ENCODE measurements at places on chromosomes 3 and 15.

- DNase-seq, result no peak
Measured at GRCh38 chr3:47705391-47705790, 76.3 kb downstream of the SMARCC1 start.

DNA sequence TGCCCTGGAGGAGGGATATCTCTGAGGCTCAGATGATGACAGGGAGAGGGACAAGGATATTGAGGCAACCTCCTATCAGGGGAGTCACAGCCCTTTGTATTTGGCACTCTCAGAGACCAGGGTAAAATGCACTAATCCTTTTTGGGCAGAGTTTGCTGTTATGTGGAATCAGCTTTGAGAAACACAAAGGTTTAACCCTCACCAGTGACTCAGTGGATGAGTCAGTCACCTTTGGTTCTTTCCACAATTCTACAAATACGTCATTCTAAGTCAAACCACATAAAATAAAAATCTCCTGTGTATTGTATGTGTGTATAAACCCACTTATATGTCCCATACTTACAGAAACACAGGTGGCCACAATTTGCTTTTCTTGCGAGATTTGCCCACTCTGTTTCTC, 5.1 kb downstream of the LSAMP start:
- no peak for DNase-seq

- no peak for DNase-seq
Measured at GRCh38 chr15:67409175-67409574, 111.8 kb upstream of the C15orf61 start.

GRCh38 chr15:36497901-36498300, 81.5 kb upstream of the CDIN1 start:
- DNase-seq, result no peak

- no peak for DNase-seq
Measured at GRCh38 chr3:46348823-46349482, 5.0 kb upstream of the CCR2 start.

DNA sequence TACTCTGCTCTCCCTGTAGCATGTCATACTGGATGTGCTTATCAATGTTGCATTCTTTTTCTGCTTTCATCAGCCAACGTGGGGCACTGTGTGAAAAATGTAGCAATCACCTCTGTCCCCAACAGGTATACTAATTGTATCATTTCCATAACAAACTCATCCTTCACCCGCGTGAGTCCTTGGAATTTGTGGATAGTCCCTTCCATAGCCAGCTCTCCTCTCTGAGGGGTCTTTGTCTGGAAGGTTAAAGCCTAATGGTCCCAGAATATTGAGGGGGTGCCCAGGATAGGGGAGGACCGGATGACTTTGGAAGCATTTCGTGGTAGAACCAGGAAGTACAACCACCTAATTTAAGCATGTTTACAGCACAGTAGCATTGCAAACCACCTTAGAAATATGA, 124.6 kb downstream of the FOXB1 start:
- no peak for DNase-seq

DNA sequence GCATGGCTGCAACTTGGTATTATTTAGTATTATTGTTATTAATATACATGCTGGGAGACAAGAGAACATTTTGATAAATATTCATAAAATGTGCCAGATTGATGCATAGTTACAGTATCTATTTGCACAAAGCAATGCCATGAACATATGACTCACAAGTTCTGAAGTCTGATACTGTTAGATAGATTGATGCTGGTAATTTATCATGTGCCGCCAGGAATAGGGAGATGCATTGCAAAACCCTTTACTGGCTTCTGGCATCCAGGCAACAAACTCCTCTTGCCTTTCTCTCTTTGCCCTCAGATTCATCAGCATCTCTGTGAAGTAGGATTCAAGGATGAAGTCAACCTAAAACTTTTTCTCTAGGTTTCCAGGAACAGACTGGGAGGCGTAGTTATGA, 41.0 kb upstream of the SLC25A26 start:
- DNase-seq, result no peak

DNA sequence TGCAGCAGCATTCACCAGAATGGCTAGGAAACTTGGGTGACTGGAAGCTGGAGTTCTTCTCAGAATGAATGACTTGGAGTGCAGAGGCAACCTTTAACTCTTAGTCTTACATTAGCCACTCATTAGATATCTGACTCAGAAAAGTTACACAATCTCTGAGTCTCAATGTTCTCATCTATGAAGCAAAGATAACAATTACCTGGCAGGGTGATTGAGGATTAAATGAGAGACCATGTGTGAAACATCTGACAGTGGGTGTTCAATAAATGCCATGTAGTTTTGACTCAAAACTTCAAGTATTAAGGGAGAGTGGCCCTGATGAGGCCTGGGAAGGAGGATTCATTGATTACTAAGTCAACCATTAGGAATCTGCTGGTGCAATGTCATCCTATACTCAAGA, 48.3 kb downstream of the MRPL3 start:
- no peak for DNase-seq

DNA sequence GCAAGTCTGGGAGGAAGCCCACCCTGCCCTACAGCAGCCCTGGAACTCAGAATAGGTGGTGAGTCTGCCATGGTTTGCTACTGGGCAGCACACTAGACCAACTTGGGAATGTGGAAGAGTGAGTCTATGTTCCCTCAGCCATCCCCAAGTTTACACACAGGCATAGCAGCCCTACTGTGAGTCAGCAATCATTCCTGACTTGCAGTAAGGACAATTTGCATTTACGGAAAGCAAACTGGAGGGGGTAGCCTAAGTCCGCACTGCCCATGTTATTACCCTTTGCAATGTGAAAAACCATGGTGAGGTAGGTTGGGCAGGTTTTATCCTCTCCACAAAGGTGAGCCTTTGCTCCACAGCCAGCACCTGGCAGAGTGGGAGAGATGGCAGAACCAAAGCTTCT, 4.6 kb downstream of the TCTA start:
- no peak for DNase-seq

GRCh38 chr3:99651531-99651930, 13.1 kb downstream of the COL8A1 start:
- no peak for DNase-seq

GRCh38 chr15:66713843-66714508, 11.9 kb downstream of the SMAD6 start:
- DNase-seq, result no peak

- DNase-seq, result no peak
Measured at GRCh38 chr3:140242818-140243276, 307.9 kb downstream of the CLSTN2 start.

DNA sequence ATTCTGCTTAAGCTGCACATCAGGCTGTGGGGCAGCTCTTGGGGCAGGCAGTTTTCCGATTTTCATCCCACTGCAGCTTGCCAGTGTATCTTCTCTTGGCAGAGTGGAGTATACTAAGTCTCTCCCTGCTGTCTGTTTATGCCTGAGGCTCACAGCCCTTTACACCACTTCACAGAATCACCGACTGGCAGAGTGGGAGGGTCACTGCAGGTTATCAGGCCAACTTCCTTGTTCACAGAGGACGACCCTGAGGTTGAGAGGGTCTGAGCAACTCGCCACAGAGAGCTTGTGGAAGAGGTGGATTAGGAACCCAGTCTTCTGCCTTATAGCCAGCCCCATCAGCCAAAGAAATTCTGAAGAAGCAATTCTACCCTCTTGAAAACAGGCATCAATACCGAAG, 30.9 kb downstream of the KIF9 start:
- DNase-seq, result no peak

DNA sequence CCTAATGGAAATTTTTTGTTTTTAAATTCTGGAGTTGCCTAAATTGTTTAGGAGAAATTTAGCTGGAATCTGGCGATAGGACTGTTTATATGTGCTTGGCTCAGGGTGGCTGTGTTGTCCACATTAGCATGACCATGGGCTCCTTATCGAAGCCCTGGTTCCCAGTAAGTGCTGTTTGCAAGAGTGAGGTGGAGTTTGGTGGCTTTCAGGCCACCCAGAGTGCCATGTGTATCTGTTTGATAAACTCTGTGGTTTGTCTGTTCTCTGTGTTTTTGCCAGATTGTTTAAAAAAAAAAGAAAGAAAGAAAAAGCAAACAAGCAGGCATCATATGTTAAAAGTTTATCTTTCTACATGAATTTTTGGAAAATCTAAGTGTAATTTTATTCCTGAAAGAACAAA, 51.5 kb downstream of the PLCL2 start:
- DNase-seq, result no peak

- DNase-seq, result no peak
Measured at GRCh38 chr15:70507772-70508371, 255.5 kb downstream of the UACA start.

GRCh38 chr3:170054204-170054603, 16.4 kb downstream of the GPR160 start:
- DNase-seq, result no peak

DNA sequence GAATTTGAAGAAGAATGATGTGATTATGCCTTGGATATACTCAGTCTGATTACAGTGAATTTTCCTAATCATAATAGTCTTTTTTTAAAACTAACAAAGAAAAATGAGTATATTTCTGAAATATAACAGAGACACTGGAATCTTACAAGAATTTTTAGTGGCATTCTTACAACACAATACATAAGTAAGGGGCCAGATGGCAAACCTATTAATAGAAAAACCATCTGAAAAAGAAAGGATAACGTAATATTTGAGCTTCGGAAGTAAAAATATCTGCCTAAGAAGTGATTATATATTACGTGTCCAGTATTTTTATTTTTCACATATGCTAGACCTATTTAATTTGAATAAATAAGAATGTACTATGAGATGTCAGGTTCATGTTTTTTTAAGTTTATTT, 452.8 kb downstream of the NAALADL2 start:
- DNase-seq, result no peak

- no peak for DNase-seq
Measured at GRCh38 chr3:127167315-127168043, 25.5 kb upstream of the PRR23E start.

DNA sequence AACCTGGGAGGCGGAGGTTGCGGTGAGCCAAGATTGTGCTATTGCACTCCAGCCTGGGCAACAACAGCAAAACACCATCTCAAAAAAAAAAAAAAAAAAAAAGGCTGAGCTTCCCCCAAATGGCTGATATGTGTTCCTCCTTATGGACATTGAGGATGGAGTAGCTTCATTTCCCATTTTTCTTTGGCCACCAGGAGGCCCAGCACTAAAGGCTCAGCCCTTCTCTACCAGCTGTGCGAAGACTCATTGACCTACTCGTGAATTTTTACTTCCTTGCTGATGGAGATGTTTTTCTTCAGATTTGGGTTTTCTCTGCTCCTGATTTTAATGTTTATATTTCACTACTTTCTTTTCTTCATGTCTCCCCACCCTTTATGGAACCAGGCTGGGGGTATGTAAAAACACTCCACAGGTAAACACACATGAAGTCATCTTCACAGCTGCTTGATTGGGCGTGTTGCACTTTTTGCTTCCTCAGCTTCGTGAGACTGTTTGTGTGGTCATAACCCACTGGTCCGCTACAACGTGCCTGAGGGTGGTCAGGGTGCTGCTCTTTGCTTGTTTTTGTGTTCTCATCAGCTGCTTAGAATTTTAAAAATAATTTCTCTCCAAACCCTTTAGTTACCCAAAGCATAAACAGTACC, 13.5 kb downstream of the SEMA4B start:
- no peak for DNase-seq

GRCh38 chr3:155356594-155357370, 63.3 kb upstream of the STRIT1 start:
- no peak for DNase-seq

DNA sequence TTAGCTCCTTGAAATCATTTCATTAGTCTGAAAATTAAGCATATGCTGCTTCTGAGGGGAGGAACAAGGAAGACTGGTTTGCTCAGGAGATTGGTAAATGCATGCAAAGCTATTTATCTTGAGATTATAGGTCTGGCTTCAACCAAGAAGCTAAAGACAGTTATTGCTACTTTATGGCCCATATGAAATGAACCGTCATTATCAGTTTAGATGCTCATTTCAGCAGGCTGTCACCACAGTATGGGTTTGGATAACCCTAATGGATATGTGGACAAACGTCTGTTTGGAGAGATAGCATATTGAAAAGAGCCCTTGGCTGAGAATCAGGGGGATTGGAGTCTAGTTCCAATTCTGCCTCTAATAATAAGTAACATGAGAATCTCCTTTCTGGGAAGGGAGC, 922.6 kb downstream of the TUSC7 start:
- DNase-seq, result no peak

DNA sequence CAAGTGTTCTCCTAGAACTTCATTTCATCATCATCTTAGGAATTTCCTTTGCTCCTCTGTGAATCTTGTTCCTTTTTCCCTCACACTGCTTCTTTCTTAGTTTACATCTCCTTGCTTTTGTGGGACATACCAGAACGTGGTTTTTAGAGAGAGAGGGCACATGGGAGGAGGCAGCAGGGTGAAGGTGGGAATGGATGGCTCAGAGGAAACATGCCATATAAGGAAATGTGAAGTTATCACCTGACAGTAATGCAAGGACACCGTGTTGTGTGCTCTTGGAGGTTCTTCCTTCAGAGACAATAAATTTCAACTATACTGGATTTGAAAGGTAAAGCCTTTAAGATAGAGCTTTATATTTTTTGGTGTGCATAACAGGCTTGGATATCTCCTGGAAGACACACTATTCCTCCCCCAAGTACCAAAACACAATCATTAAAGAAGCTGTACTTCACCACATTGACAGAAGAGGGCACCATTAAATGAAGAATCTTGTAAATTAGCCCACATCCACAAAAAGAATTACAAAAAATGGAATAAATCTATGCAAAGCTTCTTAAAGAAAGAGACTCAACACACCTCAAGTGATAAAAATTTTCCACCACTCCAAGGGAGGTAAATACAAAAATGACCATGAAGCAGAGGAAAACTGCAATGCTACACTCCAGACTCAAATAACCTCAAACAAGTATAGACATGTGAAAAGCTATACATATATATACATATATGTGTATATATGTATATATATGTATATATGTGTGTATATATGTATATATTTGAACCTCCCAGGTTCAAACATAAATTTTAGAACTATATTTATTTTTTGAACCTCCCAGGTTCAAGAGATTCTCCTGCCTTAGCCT, 26.1 kb downstream of the RPL39L start:
- no peak for DNase-seq

DNA sequence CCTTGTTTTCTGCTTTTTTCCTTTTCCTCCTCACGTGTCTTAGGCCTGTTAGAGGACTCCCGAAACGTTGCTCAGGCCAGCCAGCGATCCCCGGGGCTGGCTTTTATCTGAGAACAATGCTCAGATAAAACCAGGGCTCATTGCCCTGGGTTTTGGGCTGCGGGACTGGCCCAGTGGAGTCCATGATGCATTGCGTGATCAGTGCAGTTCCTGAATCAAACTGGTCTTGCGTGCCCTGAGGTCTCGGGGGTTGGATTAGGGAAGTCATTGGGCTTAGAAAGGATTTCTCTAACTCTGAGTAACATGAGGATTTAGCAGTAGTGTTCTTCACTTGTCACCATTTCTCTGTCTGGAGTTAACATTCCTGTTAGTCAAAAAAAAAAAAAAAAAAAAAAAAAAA, 66.3 kb downstream of the CCR1 start:
- DNase-seq, result no peak

DNA sequence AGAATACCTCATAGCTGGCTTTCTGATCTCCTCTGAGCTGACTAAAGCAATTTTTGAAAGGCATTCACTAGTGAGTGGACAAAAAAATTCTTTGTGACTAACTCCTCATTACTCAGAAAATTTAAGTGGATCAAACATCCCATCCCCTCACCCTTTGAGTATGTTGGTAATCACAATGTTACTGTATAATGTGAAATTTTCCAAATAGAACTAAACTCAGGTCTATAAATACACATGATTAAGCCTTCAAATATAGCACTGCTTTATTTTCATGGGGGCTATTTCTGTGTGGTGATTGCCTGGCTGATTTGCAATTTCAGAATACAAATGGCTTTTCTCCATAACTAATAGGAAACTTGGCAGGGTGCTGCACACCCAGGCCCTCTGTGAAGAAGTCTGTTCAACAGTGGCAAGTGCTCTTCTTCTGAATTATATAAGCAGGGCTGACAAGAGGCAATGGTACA, 45.9 kb upstream of the ACTC1 start:
- DNase-seq, result no peak
